Activated naive CD4-positive, alpha-beta T cell treated with anti-CD3 and anti-CD28 coated beads, Interleukin-2, amount 10 ng/mL, durations not matched to agents 7 days and 5 days (primary cell): ENCODE measurements at places on chromosomes 1 and 21.
A peak's percentile ranks its signal among the peaks of the same experiment; 100 is the strongest.

DNA sequence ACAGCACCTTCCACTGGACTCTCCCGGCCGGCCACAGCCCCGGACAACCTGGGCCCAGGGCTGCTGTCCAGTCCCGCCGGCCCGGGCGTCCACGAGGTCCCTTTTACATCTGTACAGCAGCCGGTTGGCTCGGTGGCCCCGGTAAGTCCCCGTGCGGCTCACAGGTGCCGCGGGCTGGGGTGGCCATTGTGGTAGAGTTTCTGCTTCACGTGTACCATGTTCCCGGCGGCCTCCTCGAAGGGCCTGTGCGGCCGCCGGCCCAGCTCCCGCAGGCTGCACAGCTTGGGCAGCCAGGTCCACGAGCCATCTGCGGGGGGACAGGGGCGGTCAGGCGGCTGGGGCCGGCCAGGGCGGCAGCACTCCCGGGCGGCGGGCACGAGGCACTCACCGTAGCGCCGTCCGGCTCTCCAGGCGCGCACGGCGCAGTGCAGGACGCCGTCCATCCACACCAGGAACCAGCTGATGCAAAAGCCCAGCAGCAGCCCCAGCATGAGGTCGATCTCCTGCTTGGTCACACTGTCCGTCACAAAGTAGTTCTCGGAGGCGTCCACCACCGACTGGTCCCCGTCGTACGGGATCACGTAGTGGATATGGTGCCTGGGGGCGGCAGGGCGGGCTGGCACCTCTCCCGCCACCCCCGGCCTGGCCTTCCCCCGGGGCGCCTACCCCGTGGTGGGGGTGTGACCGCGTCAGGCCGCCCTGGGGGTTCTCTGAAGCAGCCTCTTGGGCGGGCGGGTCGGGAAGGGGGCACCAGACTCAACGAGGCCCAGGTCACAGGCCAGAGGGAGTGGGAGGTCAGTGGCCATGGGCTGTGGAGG lies 5.0 kb downstream of the TMEM240 start:
- no peak for DNase-seq

GRCh38 chr1:107936498-107937481 lies 28.2 kb downstream of the VAV3 start:
- peak; percentile 24 for DNase-seq

DNA sequence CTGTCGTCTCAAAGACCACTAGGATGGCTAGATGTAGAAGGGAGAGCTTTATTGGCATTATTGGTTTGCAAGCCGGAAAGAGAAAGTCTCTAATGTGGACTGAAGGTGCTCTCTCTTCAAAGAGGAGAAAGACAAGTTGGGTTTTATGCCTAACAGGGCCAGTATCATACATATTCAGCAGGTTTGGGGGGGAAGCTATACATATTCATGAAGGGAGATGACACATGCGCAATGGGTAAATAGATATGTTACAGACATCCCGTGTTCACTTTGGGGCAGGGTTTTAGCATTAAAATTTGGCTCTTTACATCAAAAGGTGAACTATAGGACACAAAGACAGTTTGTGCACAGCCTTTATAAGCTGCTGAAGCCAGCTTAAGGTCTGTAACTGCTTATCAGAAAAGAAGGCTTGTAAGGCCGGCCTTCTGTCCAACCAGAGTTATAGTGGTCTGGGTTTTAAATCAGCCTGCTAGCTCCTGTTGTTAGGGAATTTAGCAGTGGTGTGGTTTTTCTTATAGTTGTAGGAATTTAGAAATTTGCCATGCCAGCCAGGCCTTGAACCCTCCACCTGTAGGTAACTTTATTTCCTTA lies 46.5 kb upstream of the LRRN2 start:
- DNase-seq = no peak

GRCh38 chr1:53594391-53595180 lies 135.4 kb downstream of the DMRTB1 start:
- no peak for DNase-seq

GRCh38 chr1:13921190-13921589 lies 221.2 kb downstream of the PRDM2 start:
- no peak for DNase-seq

DNA sequence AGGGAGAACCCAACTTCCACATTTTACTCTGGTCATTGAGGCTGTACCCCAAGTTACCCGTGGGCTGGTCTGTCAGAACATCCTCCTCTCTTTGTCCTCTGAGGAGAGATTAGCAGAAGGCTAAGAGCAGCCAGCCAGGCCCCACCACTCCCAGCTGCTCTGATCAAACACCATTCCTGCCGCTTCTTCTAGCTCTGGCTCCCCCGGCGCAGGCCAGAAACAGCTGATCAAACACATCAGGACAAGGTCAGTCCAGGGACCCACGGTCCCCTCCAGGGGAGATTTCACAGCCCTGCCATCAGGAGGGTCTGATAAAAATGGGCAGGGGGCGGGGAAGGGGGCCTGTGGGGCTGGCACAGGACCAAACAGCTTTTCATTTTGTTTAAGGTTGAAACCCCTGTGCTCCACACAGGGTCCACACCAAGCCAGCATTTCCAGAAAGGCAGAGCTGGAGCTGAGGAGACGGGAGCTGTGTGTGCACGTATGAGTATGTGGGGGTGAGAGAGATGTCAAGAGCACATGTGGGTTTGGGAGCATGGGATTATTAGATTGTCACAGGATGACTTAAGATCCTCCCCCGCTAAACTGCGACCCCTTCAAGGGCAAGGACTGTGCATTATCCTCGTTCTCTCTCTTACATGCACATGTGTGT lies 29.9 kb upstream of the EPHA8 start:
- DNase-seq = no peak

DNA sequence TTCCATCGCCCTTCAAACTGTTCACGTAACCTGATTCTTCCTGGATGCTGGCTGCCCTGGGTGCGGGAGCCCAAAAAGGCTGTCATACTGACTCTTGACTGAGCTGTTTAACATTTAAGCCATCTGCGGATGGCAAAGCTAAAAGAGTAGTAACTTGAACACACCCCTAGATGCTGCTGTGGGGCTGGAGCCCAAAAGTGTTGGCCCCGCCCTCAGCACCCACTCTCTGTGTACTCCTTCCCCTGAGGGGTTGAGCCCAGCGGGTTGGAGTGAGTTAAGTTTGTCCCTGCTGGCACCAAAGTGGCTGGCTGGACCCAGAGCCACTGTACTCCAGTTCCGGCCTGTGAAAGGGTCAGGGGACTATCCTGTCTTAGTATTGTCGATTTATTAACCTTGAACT lies 640.6 kb downstream of the PTPRU start:
- no peak for DNase-seq

DNA sequence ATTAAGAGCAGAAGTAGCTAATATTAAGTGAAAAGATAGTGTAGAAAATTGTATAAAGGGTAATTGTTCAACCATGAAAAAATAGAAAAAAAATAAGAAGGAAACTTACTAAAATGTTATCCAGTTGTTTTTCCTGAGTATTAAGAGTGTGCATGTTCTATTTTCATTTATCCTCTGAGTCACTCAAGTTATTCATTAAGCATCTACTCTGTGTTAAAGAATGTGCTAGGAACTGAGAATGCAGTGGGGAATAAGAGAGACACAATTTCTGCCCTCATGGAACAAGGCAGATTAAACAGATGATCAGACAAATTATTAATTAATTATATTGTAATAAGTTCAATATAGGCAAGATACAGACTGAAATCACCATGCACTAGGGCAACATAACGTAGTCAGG lies 10.8 kb upstream of the PIGK start:
- no peak for DNase-seq

DNA sequence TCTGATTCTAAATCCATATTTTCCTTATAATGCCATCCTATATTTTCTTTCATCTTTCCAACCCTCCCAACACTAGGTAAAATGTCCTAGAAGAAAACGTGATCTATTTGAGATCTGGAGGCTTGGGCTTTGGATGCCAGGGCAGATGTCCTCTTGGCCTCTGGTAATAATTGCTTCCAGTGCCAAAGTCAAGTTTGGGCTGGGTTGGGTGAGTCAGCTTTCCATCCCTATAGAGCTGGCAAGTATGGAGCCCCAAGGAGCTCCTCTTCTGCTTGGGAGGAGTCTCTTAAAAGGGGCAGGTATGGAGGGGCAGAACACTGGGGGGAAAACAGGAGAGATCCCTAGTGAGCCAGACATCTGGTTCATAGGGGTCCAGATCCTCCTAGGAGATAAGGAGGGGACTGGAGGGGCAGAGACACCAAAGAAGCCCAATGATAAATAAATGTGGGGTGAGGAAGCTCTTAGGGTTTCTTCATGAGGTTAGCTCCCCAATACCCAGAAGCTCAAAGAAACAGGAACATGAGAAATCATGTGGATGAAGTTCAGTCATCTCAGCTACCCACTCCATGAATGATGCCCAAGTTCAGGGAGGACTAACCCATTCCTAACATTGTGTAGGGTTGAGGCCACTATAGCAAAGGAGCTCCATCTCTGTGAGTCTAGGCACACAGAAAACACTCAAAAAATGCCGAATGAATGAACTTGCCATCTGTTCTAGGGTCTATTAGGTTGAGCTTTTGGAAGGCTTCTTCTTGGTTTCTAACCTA lies 3.5 kb downstream of the C1orf116 start:
- no peak for DNase-seq

DNA sequence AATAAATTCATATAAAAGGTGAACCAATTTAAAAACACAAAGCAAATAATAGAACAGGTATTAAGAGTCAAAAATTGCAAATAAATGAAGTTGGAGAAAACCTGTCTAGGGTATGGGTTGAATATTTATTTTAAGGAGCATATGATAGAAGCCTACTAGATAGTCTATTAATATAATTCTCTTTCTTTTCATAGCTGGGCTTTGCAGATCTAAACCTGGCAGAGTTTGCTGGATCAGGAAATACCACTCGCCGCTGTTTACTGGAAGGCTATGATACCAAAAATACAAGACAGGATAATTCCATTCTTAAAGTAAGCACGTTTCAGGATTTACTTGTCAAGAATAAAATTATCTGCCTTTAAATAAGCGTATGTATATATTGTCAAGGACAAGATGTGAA lies 48.9 kb downstream of the HENMT1 start:
- no peak for DNase-seq

DNA sequence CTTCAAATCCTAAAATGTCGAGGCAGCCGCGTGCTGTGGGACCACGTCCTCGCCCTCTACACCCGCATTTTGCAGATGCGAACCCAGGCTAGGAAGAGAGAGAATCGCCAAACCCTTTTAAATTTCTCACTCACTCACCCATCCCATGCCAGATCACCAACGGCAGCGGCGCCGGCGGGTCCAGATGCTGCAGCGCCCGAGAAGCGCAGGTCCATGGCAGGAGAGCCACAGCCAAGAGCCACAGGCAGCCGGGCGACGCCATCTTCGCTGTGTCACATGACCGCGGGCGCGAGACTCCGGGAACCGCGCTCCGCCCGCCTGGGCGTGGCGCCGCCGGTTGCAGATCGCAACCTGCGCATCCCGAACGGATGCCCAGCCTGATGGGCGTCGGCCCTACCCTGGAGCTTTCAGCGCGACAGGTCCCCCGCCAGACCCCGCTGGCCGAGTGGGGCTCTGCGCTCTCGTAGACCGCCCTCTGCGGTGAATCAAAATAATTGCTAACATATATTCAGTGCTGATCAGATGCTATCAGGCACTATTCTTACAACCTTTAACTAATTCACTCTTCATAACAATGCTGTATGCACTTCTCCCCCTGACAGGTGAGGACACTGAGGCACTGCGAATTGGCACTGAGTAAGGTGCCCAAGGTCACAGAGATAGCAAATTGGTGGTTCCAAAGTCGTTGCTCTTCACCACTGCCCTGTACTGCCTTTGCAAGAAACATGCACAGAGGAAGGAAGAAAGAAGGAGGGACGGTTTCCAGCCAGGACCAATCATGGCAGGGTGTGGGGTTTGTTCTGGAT lies at the start of gene PPT1:
Gene PPT1, minus strand, starts transcription at position 276 of the 806 bp plus-strand sequence. Its CDS starts 14 bp downstream, at position 262.
- DNase-seq = peak; percentile 85

DNA sequence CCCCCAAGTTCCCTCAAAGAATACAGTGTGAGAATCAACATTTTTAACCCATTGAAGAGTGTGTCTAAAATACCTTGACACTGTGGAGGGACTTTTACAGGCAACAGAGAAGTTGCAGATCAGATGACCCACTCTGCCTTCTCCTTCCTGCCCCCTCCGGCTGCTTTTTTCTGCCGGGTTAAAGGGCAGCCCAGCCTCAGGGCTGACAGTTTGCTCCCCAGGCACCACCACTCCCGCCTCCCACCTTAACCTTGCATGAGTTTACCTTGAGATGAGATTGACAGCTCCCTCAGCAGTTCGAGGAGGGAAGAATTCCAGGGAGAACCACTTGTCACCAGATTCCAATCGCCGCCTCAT lies 3.2 kb downstream of the MTHFR start:
- DNase-seq = peak; percentile 35

GRCh38 chr1:208962867-208963266 lies 620.6 kb upstream of the CAMK1G start:
- no peak for DNase-seq

DNA sequence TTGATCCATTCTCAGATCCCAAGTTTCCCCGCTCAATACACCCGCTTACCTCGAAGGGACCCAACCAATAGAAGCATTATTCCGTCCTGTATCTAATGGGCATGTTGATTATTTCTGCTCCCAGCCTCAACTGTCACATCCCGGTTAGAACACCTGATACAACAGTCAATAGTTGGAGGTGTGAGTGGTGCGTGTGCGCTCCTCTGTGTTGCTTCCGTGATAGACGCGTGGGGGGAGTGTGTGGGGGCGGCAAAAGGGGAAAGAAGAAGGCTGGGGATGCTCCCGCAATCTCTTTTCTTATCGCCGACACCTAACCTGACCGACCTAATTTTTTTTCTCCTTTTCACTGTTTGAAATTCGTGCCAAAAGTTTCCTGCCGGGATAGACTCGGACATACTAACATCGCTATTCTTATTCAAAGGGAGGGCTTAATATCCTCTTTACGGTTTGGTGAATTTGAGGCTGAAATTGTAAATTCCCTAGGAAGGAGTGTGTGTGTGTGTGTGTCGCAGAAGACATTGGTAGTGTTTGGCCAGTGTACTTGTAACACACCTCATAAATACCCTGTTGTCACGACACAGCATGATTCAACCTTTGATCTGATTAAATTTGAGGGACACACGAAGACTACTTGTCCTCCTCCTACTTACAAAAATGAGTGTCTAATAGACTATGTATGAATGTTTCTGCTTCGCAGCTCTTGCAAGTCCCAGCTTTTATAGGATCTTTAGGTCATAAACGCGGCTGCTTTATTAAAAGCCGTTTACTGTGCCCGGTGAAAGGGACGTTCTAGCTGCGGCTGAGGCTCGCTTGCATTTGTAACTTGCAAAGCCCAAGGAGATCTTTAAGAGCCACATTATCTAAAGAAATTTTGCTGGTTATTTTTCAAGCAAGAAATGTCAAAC lies 1.5 kb upstream of the PROX1 start:
- DNase-seq = no peak
